ENCODE measurements at places on chromosomes 6 and 20. TPM values are rescaled to one million over a fixed set of nuclear protein-coding genes. Genes with fewer than 3 reads are reported as not detected.

PCK1 gene
- 0.49 TPM for total RNA-seq

KCNG1 gene
- 54.6 TPM for total RNA-seq

- DNase-seq, result no peak
- H3K4me3 ChIP-seq, result no peak overlapping the region
- no peaks in the 10 kb centered on the region for H3K36me3 ChIP-seq
- H3K4me1 ChIP-seq, result peaks cover 17% of the 10 kb centered on the region
- no peak overlapping the region for H3K27ac ChIP-seq
These were observed 133.3 kb upstream of the MAN1A1 start for GRCh38 chr6:119482850-119483285.

DNA sequence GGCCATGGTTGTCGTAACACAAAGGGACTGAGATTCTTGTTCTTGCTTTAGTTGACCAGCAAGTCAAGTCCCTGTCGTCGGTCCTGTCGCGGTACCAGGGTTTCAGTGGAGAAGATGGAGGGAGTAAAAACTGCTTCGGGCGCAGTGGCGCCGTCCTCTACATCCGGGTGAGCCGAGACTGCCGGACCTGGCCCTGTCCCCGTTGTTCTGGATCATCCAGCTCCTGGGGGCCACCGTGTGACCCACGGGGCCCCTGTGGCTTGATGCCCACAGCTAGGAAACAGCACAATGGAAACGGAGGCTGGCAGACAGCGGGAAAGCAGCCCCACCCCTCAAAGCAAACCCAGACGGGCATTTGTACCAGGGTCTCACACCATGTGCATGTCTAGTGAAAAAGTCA is 15.0 kb downstream of the MTG2 start:
- H3K27ac ChIP-seq, result no peak overlapping the region
- no peaks in the 10 kb centered on the region for H3K27me3 ChIP-seq
- no peak overlapping the region for H3K4me3 ChIP-seq
- H3K4me1 ChIP-seq, result no peaks in the 10 kb centered on the region
- DNase-seq, result no peak

POPDC3 gene
- 10.1 TPM for total RNA-seq

Measured in HCT116 (cell line).